ENCODE measurements at places on chromosomes 7 and 10.

DNA sequence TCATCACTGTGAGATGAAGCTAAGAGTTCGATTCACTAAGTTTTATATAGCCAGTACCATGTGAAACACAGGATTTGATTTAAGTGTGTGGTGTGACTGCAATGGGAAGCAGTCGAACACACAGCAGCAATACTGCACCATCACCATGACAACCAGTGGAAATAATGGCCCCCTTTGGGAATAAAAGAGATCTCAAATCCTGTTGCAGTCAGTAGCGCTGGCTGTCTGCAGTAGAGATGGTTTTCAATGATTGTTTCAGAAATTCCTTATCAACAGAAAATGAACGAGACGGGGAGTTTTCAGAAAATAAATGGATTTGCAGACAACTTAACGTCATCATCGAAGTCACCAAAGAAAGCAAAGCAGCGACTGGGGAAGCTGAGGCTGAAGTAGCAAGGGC is 91.0 kb downstream of the PTPRE start:
- peak; percentile 82 for DNase-seq

DNA sequence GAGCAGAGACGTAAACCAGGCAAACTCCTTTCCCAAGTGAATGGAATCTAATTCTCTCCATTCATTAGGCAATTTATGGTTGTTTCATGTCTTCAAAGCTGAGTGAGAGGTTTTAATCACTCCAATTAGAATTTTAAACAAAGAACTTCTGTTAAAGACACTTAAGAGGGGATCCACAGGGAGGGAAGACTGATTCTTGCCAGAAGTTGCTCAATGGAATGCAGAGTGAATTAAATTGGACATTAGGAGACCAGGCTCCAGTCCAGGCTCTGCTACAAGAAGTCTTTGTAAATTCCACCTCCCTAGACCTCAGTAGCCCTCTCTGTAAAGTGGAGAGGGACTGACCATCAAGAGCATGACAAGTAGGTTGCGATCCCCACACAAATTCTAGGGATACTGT is 130.7 kb upstream of the TMEM72 start:
- no peak for DNase-seq

DNA sequence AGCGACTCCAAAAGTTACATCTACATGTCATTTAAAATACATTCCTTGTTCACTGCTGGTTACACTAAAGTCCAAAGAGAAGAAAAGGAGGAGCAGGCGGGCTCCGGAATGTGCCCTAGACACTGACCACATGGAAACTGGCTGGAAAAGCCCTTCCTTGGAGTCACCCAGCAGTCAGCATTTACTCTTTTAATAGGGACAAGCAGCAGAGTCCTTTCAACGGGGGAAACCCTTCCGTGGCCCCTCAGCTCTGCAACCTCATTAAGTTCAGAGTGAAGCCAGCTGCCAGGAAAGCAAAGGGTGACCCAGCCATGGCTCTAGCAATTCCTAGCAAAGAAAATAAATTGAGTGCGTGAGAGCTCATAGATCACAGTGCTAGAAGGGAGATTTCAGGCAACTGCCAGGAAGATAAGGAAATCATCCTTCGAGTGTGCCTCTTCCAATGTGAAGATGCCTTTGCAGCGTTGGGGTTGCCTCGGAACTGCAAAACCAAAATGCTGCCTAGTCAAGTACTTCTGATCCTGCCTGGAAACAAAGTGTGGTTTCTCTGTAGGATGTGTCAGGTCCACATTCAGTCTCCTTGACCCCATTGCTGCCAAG is 101.6 kb downstream of the SORBS1 start:
- DNase-seq: peak; percentile 26

GRCh38 chr10:119353421-119353820 is 146.1 kb downstream of the GRK5 start:
- no peak for DNase-seq

GRCh38 chr7:41994746-41995110 is 242.3 kb downstream of the GLI3 start:
- no peak for DNase-seq

DNA sequence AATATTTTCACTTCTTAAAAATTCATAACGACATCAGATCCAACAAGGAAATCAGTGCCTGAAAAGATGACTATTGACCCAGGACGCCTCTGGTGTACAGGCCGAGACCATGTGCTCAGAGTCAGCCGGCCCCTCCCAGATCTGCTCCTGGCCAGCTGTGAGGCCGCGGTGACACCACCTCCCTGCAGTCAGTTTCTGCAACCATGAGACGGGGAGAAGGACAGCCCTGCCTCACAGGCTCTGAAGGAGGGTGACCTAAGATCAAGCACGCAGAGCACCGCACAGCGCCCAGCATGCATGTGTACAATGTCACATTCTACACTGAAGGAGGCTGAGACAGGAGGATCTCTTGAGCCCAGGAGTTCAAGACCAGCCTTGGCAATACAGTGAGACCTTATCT is 2.6 kb upstream of the GPER1 start:
- DNase-seq: peak; percentile 35
